Ascending aorta (tissue), 2 donors: ENCODE measurements at places on chromosomes 16 and 17. TPM values are rescaled to one million over a fixed set of nuclear protein-coding genes. Genes with fewer than 3 reads are reported as not detected.

The CDYL2 gene
- total RNA-seq = 5.0 TPM

The NPIPB6 gene
- 1.7 TPM for total RNA-seq

The CAMKK1 gene
- 3.6 TPM for total RNA-seq

The ST6GALNAC1 gene
- total RNA-seq = 3.4 TPM

The MILR1 gene
- 6.2 TPM for total RNA-seq

The IGF2BP1 gene
- not detected for total RNA-seq

DNA sequence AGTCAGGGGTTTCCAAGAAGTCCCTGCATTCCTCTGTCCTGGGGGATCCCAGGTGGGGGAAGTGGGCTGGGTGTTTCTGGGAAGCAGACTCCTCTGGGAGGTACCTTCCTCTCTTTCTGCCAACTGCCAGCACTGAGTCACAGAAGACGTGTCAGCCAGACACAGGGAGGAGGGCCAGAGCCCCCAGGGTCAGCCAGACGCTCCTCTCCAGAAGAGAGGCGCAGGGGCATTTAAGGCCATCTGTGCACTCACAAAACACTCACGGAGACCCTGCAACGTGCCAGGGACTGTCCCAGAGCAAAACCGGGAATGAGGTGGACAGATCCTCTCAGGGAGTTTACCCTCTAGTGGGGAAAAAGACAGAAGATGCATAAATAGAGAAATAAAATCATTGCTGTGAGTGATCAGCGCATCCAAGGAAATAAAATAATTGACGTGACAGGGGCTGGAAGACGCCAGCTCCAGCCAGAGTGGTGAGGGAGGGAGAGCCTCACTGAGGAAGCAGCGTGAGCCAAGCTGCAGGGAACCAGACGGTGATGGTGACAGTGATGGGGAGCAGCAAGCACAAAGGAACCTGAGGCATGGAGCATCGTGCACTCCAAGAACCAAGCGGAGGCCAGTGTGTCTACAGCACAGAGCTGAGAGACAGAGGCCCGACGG, 105.4 kb downstream of the ZNF423 start:
- no peak for DNase-seq

DNA sequence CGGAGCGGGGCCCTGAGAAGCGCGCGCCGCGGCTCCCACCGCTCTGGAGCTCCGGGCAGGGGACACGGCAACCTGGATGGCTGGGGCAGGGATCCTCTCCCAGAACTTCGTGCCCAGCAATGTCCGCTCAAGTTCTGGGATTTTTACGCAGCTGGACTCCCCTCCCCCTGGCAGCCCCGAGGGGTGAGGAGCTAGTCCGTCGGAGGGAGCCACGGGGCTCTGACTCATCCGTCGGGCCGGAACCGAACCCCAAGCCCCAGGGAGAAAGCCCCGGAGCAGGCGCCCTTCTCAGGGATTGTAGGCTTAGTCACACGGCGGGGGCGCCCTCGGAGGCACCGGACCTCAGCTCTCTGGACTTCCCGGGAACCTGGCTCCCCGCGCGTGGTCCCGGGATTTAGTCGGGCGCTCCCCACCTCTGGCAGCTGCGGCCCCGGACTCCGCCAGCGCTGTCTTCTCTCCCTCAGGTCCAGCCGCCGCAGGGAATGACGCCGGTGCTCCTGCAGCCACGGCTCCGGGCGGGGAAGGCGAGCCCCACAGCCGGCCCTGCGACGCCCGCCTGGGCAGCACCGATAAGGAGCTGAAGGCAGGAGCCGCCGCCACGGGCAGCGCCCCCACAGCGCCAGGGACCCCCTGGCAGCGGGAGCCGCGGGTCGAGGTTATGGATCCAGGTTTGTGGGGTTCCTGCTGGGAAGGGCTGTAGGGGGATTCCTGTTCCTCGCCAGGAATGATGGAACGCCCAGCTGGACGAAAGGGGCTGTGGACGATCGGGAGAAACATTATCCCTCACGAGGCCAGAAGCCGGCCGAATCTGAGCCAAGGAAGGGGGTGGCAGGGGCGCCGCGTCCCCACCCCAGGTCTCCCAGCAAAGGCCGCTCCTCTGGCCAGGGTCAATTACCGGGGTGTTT, 830 bp downstream of the SPHK1 start:
- peak; percentile 46 for DNase-seq

- DNase-seq = no peak
Observed at GRCh38 chr17:4750606-4751005, 10.9 kb upstream of the CXCL16 start.

GRCh38 chr17:5823219-5823618, 238.9 kb upstream of the NLRP1 start:
- no peak for DNase-seq

- DNase-seq = no peak
Observed at GRCh38 chr17:78822552-78822951, 18.1 kb downstream of the USP36 start.

DNA sequence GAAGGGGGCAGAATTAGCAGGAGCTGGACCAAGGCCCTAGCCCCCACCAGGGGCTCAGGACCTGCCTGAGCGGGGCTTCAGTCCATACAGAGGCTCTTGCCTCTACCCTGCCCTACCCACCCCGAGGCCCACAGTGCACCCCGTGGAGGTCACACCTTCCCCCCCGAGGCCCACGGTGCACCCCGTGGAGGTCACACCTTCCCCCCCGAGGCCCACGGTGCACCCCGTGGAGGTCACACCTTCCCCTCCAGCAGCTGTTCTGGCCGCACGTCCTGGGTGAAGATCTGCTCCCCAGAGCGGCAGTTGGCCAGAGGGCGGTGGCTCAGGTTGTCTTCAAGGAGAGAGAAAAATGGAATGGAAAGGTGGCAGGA, 11.4 kb downstream of the CASKIN2 start:
- DNase-seq = no peak

DNA sequence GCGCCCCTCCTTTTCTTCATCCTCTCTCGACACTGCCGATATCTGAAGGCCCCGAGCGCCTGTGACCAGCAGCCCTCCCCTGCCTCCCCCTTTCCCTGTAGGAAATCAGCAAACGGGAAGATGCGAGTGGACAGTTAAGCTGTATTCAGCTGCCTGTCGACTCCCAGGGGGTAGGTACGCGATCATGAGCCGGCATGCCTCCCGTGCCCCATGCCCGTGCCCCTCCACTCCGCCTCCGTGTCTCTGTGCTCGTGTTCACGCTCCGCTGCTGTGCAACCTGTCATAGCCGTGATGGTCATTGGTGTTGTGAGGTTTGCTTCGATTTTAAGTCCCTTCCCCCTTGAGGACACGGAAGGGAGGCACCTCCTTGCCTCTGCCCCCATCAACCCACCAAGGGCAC, 34.4 kb downstream of the CACNA1G start:
- DNase-seq = no peak

- no peak for DNase-seq
Observed at GRCh38 chr16:72134507-72134906, 37.4 kb downstream of the PMFBP1 start.

DNA sequence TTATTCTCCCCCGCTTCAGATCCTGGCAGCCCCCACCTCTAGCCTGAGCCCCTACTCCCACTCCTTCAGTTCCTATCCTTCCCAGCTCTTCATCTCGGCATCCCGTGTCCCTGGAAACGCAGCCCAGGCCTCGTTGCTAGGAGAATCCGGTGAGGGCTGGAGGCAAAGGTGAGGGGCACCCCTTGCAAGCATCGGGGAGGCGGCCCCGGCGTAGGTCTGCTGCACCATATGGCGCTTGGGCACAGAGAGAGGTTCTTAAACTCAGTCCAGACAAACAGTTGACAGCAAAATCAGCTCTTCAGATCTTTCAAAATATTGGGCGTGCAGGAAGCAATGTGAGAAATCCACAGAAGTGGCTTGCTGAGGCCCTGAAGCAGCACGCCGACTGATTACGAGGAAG, 15.0 kb downstream of the SLC38A8 start:
- no peak for DNase-seq

- no peak for DNase-seq
Observed at GRCh38 chr17:352421-353212, at the start of gene RPH3AL. Gene RPH3AL, minus strand, starts transcription at chr17:352807. Its CDS starts 25,264 bp downstream, at chr17:327543.

DNA sequence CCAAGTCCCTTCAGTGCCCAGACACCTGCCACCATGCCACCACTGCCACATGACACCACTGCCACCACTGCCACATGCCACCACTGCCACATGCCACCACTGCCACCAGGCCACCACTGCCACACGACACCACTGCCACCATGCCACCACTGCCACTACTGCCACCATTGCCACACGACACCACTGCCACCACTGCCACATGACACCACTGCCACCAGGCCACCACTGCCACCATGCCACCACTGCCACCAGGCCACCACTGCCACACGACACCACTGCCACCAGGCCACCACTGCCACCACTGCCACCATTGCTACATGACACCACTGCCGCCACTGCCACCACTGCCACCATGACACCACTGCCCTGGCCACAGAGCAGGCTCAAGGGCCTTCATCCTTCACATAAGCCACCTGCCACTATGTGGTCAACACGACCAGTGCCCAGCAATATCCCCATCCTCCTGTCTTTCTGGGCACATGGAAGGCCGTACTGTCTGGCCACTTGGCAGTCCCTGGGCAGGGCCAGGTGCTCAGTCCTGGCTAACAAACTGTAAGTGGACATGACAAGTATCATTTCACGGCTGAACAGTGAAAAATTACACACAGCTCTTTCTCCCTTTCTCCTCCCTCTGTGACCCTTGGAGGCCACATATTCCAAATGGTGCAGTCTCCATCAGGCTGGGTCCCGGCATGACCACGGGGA, 33.1 kb downstream of the ABR start:
- no peak for DNase-seq

- DNase-seq = peak; percentile 95
Observed at GRCh38 chr17:68035131-68035522, 408 bp upstream of the KPNA2 start.

GRCh38 chr17:3835410-3836229, 10.4 kb downstream of the NCBP3 start:
- DNase-seq = no peak

- DNase-seq = no peak
Observed at GRCh38 chr16:85037050-85037410, 9.4 kb downstream of the KIAA0513 start.

- DNase-seq = no peak
Observed at GRCh38 chr17:3845291-3845620, 790 bp downstream of the NCBP3 start.

DNA sequence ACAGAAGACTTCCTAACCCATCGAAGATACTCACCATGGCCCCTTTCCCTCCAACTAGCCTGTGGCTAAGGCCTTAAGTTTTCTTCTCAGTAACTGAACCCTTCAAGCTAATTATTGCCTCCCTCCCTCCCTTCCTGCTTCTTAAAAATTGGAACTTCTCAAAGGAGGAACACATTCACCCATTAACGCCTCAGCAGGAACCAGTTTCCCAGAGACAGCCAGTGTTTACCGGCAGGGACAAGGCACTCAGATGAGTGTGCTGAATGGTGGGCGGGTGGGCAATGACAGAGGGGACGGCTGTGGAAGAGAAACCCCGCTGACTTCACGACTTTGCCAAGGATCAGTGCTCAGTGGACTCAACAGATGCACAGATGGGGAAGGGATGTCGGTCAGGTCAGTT, 20.3 kb downstream of the PITPNA start:
- DNase-seq = no peak

DNA sequence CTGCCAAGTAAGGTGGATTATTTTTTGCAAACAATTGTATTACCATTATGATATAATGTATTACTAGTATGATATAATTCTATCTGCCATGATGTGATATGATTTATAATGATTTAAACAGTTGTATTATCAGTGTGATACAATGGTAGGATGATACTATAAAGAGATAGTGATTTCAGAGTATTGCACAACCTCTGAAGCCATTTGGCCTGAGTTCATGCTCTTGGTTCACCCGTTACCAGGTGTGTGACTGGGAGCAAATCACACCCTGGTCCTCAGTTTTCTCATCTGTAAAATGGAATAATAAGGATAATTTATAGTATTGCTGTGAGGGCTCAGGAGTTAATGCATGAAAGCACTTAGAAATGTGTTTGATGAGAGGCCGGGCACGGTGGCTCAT, 905.0 kb upstream of the RBFOX1 start:
- no peak for DNase-seq

DNA sequence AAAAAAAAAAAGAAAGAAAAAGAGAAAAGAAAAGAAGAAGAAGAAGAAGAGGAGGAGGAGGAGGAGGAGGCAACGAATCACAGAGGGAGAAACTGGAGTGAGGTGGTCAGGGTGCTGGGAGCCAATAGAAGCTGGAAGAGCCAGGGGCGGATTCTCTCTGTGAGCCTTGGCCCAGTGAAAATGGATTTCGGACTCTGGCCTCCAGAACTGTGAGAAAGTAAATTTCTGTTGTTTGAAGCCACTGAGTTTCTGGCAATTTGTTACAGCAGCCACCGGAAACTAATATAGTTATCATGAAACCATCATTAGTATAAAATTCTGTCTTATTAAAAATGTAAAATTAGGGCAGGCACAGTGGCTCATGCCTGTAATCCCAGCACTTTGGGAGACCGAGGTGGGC, 27.7 kb upstream of the WFIKKN2 start:
- no peak for DNase-seq

DNA sequence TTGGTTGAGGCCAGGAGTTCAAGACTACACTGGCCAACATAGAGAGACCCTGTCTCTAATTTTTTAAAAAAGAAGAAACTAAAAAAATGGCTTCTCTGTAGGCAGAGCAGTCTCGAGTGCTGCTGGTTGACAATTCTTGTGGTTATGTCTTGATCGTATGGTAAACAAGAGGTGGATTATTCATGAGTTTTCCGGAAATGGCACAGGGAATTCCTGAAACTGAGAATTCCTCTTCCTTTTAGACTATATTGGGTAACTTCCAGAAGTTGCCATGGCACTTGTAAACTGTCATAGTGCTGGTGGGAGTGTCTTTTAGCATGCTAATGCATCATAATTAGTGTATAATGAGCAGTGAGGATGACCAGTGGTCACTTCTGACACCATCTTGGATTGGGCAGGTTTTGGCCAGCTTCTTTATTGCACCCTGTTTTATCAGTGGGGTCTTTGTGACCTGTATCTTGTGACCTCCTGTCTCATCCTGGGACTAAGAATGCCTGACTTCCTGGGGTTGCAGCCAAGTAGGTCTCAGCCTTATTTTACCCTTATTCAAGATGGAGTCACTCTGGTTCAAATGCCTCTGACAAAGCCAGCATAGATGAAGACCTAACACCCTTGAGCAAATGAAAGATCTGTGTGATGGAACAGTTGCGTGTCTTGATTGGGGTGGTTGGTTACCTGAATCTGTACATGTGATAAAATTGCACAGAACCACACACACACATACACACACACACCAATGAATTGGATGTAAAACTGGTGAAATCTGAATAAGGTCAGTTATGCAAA, 30.2 kb downstream of the BMERB1 start:
- DNase-seq = no peak
